MG63 (cell line): ENCODE measurements at places on chromosomes 7 and 10. TPM values are rescaled to one million over a fixed set of nuclear protein-coding genes. Genes with fewer than 3 reads are reported as not detected.

GRCh38 chr7:34136698-34137097 is 231.4 kb downstream of the BMPER start:
- no peak for DNase-seq

- no peak for DNase-seq
Measured at GRCh38 chr7:115491744-115492380, 538.7 kb downstream of the TFEC start.

- DNase-seq, result no peak
Measured at GRCh38 chr7:47181746-47182361, 400.1 kb downstream of the TNS3 start.

GRCh38 chr10:71632896-71633600 is 86.5 kb downstream of the C10orf105 start:
- DNase-seq, result no peak

Gene ANKRD61
- total RNA-seq, result not detected in 2 replicates

Gene ZCWPW1
- 5.1 and 6.8 TPM in 2 replicates for total RNA-seq
